ENCODE measurements at places on chromosomes 13 and 19.

GRCh38 chr13:28464861-28465460 is 30.0 kb downstream of the FLT1 start:
- no peak for DNase-seq

DNA sequence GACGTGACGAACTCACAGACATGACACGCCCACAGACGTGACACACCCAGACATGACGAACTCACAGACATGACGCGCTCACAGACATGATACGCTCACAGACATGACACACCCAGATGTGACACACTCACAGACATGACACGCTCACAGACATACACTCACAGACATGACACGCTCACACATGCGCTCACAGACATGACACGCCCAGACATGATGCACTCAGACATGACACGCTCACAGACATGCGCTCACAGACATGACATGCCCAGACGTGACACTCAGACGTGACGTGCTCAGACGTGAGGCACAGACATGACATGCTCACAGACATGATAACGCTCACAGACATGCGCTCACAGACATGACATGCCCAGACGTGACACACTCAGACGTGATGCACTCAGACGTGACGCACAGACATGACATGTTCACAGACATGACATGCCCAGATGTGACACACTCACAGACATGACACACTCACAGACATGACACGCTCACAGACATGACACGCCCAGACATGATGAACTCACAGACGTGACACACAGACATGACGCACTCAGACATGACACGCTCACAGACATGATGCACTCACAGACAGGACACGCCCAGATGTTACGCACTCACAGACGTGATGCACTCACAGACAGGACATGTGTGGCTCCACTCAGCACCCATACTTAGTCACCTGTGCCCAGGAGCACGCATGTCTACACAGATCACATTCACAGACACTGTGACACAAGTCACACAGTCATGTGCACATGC is 8.1 kb downstream of the ERFL start:
- no peak for DNase-seq

DNA sequence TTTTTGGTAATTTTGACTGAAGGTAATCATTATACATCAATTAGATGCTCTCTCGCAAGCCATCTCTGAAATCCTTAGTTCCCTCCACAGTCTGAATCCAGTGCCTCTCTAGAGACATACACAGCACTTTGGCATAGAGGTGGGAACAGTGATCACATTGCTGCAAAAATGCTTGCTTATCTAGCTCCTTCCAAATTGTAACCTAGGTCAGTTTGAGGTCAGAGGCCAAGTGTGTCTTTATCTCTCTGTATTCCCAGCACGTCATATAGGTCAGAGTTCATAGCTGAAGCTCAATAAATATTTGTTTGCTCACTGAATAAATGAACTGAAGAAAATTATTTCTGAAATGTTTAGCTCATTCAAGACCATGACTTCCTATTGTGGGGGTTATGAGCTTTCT is 462.5 kb downstream of the DIAPH3 start:
- no peak for DNase-seq

GRCh38 chr13:69287050-69287698 is 820.5 kb upstream of the ATXN8OS start:
- DNase-seq, result no peak

- no peak for DNase-seq
Measured at GRCh38 chr19:18879579-18880373, 16.2 kb downstream of the CERS1 start.

- DNase-seq, result peak; percentile 89
Measured at GRCh38 chr19:38079926-38080380, 144.1 kb downstream of the DPF1 start.

DNA sequence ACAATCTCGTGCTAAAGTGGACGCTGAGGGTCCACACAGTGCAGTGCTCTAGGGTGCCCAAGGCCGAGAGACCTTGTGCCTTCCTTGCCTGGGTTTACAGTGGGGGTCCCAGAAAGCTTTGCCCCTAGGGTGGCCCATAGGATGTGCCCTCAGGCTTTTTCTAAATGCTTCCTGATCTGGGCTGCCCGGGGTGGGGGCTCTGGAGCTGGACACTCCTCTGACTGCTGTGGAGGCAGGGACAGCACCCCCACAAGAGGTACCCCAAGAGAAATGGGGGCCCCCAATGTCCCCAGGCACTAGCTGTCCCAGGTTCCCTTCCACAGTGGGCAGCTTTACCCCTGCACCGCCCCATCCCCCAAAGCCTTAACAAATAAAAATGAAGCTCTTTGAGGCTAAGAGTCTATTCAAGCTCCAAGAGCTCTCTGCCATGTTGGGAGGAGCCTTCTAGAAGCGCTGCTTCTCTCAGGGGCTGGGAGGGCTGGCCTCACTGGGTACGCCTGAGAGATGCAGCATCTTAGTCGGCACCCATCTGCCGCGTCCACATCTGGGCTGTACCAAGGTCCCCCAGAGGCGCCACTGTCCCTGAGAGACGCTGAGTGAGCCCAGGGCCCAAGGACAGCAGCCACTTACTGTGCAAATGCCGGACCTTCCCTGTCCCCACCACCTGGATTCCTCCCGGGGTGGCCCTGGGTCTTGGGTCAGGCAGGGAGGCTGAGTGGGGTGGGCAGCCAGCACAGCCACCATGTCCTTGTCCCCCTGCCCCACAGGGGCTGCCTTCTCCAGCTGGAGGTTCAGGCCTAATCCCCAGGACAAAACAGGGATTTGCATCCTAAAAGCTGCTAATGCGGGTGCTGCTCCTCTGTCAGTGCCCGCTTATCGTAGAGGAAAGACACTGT is 27.4 kb downstream of the CEBPA start:
- no peak for DNase-seq

DNA sequence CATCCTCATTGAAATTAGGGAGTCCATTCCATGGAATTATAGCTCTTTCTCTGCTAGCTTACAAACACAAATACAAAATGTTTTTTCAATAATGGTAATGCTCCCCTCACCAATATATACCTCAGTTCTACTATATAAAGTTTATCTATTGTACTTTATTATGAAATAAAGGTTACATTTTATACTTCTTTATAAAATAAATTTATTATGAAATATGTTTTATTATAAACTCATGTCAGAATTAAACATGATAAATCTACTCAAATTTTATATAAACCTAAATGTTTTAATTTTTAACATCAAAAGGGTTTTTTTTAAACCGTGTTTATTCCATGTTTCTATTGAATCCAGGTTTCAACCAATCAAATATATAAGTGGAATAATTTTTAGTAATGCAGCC is 646.1 kb upstream of the PCDH20 start:
- DNase-seq, result no peak

DNA sequence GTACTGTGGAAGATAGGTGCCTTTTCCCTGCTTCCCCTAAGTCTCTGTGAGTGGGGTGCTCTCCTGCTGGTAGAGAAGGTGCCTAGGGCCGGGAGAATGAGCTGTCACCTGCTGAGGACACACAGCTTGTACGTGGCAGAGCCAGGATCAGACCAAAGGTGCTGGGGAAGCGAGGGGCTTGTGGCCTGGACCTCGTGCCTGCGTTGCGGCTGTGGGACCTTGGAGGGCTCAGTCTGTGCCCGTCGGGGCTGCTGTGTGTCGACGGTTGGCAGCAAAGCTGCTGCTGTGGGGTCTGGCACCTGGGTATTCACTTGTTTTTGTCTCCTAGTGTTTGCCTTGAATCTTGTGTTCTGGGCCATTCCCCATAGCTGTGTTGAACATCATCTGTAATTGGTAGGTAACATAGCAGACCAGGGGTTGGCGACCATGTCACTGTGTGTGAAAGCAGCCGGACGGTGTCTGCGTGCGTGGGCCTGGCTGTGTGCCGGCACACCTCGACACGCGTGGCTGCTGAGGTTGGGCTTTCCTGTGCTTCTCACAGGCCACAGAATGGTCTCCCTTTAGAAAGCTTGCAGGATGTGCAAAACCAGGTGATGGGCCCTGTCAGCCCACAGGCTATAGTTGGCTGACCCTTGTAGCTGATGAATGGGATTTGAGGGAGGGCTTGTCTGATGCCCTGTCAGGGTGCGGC is 9.2 kb downstream of the U2AF2 start:
- no peak for DNase-seq

DNA sequence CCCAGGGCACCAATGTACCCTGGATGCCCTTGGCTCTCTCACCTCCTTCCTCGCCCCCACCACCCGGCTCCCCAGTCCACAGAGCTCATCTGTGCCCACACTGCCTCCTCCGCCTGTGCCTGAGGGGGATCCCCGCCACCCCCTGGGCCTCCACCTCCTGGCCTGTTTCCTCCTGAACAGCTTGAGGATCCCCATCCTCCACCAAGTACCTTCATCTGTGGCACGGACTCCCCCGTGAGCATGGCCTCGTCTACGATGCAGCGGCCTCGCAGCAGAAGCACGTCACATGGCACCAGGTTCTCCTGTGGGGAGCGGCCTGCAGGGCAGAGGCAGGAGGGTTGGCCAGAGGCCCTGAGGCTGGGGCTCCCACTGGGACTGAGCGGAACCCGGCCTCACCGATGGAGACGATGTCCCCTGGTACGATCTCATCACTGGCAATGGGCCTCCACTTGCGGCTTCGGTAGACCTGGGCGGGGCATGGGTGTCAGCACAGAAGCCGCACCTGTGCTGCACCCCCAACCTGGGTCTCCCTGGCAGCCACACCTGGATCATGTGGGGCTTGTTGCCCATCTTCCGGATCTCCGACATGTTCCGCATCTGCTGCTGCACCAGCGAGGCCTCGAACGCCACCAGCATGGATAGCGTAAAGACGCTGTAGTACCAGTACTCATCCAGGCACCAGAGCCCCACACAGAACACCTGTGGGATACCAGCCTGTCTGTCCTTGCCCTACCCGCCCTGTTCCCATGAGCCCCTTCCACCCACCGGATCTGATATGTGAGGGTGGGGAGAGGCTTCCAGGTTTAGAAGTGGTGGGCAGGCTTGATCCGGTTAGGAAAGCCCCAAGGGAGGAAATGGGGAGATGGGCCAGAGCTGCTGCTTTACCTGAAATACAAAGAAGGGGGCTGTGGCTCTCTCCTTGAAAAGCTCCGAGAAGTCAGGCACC is 6.8 kb downstream of the ATP13A1 start:
- DNase-seq, result no peak

- DNase-seq, result peak; percentile 92
Measured at GRCh38 chr13:105914291-105915036, 621.0 kb downstream of the EFNB2 start.

- no peak for DNase-seq
Measured at GRCh38 chr19:15897026-15897737, 692 bp downstream of the CYP4F2 start.

GRCh38 chr19:56625708-56626107 is 17.3 kb upstream of the SMIM17 start:
- no peak for DNase-seq

DNA sequence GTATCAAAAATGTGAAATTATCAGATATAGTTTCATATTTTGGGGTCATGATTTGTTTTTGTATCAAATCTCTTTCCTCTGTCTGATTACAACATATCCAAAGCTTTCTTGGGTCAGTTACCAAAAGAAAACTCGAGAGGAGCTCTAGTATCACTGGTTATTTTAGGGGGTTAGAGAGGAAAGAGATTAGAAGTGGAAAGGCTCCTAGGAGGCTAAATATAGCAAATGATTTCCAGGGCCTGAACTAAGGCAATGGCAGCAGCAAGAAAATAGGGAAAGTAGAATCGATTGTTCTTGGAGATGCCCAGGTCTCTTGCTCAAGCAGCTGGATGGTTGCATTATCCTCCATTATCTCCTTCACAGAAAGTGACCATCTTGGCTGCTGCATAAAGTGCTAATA is 72.9 kb downstream of the NHLRC3 start:
- DNase-seq, result no peak

- peak; percentile 96 for DNase-seq
Measured at GRCh38 chr19:39833464-39834286, at the start of gene DYRK1B. Gene DYRK1B (minus strand): TSS chr19:39834162. CDS start chr19:39831867, 2,295 bp downstream.
